AML-193 (cell line): ENCODE measurements at places on chromosomes 3 and 15.

GRCh38 chr3:69761896-69762767 is 22.9 kb downstream of the MITF start:
- DNase-seq: no peak

DNA sequence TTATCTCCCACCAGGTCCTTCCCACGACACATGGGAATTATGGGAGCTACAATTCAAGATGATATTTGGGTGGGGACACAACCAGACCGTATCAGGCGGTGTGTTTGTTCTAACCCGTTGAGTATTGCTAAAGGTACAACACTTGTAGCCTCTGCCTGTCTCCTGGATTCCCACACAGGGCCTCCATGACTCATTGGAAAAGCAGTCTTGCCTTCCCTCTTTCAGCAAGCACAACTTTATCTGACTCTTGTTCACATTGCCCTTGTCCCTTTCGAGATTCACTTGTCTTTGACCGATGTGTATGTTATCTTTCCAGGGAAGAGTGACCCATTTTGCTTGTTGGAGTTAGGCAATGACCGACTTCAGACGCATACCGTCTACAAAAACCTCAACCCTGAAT is 152.3 kb downstream of the MCTP2 start:
- DNase-seq: no peak

DNA sequence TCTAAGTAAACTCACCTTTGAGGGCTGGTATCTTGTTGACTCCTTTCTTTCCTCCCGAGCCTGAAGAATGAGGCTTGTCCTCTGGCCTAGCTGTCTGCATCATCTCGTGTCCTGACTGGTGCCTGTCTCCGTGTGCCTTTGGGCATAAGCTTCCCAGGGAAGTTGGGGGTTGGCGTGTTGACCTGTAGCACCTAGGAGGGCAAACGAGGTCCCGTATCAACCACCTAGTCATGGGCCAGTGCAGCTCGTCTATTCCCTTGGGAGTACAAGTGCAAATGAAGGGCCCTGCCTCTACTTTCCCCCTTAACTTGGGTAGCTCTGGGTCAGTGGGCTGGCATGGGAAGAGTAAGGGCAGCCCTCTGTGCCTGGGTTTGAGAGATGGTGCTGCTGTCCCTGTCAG is 8.7 kb downstream of the TEX264 start:
- no peak for DNase-seq

- no peak for DNase-seq
Measured at GRCh38 chr3:169478566-169479313, 184.8 kb downstream of the MECOM start.

DNA sequence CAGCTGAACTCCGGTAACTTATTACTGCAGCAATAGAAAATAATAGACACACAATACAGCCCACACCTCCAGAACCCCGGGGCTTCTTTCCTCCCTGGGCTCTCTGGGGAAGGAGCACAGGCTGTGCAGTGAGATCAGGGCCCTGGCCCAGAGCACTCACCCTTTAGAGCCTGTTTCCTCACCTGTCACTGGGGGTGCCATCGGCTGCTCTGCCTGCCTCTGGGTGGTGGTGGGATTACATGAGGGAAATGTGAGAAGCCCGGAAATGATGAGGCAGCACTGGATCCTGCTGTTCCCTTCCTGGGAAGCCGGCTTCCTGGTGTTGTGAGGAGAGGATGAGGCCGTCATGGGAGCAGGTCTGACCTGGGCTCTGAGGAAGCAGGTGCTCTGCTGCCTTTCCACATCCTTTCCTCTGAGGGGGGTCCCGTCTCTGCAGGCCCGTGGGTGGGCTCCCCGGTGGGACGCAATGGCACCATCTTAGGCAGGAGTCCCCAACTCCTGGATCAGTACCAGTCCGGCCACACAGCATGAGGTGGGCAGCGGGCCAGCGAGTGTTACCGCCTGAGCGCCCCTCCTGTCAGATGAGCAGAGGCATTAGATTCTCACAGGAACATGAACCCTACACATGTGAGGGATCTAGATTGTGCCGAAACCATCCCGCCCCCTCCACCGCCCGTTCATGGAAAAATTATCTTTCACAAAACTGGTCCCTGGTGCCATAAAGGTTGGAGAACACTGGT is 220.9 kb upstream of the CTDSPL start:
- DNase-seq: no peak

DNA sequence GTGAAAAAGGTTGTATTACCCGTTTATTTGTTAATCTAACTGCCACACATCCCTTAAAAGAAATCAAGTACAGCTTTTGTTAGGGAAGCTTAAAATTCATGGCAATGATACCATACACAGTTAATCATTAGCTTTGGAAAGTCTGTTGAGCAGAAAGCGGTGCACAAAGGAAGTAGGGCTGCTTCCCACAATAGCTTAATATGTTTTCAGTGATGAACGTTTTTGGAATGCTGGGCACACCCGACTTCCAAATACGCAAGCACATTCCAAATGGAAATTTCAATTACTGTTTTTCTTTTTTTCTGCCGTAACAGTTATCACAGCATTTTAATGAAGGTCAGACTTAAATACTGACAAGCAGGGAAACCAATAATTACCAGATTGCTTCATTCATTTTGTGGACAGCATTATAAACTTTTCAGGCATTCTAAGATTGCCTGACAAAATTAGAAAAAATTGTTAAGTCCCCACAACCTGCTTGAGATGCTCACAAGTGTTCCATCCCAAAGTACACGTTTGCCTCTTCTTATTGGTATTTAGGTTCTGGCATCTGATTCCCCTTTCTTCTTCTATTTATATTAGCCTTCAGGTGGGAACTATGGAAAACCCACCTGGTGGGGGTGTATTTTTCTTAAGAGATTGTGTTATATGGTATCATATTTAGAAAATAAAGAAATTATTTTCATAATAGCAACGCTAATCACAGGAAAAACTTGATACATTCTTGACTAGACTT is 1.1 kb upstream of the ECT2 start:
- no peak for DNase-seq

DNA sequence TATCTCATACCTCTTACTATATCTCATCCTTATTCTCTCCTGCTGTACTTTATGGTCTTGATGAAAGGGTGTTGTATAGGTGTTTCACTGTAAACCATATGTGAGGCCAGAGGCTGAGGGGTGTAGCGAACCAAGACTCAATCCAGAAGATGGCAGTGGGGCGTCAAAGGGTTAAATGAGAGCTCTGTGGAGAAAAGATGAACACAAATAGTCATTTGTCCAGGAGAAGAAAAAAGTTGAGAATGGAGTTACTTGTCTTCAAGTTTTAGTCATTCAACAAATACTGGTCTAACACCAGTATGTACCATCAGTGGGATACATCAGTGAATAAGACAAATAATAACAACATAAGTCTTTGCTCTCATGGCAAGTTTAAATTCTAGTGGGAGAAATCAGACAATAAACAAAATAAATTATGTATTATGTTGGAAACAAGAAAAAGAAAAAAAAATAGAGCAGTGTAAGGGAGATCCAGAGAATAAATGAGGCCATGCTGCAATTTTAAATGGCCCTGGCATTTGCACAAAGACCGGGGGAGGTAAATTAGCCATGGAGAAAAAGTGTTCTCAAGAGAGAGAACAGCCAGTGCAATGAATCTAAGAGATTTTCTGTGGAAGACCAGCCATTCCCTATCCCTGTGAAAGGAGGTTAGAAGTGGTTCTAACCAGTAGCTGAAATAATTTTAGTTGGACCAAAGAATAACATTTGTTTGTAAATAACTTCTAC is 77.0 kb upstream of the UMPS start:
- DNase-seq: no peak

DNA sequence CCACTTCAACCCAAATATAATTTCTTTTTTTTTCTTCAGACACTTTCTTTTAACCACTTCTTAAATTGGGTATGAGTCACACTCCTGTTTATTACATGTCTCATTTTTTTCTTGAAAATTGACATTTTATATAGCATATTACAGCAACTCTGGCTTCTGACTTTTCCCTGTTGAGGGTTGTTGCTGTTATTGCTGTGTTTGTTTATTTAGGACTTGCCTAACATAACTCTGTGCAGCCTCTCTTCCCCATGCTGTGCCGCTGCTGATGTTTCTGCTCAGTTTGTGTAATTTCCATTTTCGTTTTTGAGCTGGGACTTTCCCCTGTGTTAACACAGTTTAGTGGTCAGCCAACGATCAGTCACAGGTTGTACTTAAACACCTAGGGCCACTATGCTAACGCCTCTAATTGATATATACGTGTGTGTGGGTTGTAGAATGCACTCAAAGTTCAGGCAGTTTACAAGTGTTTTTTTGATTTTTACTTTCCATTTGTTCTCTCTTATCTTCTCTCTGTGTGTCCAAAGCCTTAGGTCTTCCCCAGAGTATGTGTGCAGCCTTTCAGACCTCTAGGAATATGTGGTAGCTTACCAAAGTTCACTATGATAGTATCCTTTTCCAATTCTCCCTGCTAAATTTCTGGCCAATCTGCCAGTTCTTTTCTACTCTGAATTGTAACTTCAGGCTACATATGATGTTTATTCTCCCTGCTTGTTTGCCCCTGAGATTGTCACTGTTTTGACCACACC is 337.2 kb downstream of the ZBTB20 start:
- no peak for DNase-seq

DNA sequence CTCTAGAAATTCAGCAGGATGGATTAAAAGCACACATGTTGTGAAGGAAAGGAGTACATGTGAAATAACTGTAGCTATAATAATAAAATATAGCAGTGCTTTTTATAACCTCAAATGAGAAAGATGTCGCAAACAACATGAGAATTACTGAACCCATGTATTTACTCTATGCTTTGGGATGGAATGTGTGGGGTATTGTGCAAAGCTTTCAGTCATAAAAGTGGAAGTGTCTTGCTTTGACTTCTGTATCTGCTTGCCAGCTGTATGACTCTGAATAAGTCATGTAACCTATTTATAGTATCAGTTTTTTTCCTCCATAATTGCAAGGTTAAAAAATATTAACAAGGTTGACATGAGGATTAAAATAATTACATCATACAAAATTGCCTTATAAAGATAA is 519.3 kb upstream of the CADM2 start:
- no peak for DNase-seq

GRCh38 chr3:163971861-163972260 is 1106.4 kb downstream of the SI start:
- no peak for DNase-seq

GRCh38 chr15:25541228-25541627 is 102.4 kb upstream of the UBE3A start:
- no peak for DNase-seq

- DNase-seq: no peak
Measured at GRCh38 chr15:40256638-40257235, 17.9 kb downstream of the PAK6 start.

GRCh38 chr3:25297667-25298585 is 130.1 kb upstream of the RARB start:
- no peak for DNase-seq

GRCh38 chr15:64246364-64247189 is 83.8 kb upstream of the PPIB start:
- DNase-seq: no peak

DNA sequence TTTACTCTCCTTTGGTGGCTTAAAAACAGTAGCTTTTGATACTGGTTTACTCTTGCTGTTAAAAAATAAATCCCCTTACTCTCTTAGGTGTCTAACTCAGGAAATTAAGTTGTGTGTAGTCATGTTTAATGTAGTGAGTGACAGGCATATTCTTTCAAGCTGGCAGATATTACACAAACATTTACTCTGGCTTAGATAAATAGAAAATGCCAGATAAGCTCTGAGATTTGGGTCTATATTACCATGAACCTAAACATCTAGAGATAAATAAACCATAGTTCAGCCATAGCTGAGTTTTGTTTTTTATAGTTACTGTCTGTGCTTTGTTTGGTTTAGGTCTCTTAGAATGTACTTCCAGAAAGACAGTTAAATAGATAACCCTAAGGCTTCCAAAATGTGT is 2.4 kb downstream of the SEMA6D start:
- no peak for DNase-seq

DNA sequence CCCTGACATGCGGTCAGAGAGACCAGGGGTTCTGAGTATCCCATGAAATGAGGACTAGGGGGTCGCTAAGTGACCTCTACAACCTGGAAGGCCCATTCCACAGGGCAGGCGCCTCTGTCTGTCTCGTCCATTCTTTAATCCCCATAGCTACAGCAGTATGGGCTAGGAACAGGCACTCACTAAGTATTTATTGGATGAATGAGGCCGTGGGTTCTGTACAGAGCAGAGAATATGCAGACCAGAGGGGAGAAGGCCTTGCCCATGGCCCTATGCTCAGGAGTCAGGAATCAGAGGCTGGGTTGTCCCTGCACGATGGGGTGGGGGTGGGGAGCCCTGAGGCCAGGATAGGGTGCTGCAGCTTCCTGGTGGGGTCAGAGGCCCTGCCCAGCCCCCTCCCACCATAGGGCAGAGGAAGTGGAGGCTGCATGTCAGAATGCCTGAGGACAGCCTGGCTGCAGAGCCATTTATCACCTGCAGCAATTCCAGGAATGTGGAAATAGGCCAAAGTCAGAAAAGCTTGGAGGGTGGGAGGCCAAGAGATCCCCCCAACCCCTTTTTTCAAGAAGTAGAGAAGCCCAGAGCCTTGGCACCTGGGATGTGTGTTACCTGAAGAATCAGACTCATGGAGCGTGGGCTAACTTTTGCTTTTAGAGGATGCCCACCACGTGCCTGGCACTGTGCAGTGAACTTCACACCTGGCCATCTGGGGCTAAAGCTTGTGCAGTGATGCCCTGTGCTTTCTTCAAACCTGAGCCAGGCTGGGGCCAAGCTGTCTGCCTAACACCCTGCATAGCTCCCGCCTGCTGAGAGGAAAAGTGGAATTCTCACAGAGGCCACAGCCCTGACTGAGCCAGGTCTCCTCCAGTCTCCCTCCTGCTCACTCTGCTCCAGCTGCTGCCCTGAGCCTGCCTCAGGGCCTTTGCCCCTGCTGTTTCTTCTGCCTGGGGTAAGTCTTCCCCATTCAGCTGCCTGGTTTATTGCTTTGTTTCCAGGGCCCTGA is 109.4 kb downstream of the WNT7A start:
- DNase-seq: no peak

DNA sequence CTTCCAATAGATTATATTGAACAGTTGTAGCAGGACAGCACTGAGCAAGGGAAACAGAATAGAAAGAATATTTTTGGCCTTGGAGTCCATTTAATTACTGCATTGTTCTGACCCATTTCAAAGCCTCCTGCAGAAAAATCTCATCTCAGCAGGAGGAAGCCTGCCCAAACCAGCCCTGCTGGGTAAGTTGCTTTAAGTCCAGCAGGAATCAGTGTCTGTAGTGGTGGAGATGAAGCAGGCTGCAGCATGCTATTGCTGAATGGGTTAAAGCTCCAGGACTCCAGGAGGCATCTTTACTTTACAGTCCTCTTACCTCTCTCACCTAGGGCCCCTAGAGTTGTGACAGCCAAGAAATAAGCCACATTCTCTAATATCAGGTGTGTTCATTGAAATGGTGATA is 380.3 kb upstream of the THBS1 start:
- DNase-seq: no peak

- DNase-seq: no peak
Measured at GRCh38 chr3:101303089-101303731, 17.2 kb downstream of the IMPG2 start.

DNA sequence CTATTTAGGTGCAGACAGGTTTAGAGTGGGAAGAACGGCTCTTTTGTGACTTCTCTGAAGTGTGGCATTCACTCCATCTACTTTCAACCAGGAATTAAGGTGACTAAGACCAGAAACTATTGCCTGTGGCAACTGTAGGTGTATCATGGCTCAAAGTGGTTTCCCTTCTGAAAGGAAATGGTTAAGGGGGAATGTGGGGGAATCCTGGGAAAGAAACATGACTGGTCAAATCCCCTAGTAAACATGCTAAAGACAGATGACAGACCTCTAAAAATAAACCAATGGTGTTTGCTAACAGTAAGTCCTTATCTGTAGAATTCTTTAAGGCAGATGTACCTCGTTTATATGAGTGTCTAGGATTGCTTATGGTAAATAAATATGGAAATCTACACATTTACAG is 56.9 kb downstream of the MEGF11 start:
- no peak for DNase-seq
